Stimulated activated CD8-positive, alpha-beta memory T cell treated with anti-CD3 and anti-CD28 coated beads, Interleukin-2, amount 100 ng/mL, for 48 hours (primary cell): ENCODE measurements at places on chromosomes 11 and 22.

DNA sequence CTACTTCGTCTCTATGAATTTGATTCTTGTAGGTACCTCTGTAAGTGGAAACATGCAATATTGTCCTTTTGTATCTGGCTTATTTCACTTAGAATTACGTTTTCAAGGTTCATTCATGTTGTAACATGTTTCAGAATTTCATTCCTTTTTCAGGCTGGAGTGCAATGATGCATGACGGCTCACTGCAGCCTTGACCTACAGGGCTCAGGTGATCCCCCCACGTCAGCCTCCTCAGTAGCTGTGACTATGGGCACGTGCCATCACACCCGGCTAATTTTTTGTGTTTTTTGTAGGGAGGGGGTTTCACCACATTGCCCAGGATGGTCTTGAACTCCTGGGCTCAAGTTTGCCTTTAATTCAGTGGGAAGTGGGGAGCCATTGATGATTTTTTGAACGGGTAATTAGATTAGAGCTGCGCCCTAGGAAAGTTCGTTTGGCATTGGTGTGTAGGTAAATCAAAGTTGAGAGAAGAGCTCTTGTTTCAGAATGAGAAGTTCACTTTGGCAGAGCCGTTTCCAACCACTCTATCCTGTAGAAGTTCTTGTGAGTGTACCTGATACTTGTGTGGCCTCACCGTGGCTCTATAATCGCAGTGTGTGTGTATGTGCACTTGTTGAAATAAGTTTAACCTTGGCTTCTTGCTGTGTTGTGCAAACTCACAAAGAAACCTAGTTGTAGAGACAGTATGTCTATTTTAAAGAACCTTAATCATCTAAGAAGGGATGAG is 115.9 kb downstream of the NAV2 start:
- no peak for DNase-seq

DNA sequence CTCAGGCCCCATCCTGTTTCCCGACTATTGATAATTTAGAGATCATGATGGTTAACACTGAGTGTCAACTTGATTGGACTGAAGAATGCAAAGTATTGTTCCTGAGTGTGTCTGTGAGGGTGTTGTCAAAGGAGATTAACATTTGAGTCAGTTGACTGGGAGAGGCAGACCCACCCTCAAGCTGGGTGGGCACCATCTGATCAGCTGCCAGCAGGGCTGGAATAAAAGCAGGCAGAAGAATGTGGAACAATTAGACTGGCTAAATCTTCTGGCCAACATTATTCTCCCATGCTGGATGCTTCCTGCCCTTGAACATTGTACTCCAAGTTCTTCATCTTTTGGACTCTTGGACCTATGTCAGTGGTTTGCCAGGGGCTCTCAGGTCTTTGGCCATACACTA is 1170.0 kb upstream of the CNTN5 start:
- DNase-seq: no peak

- no peak for DNase-seq
Observed at GRCh38 chr22:20749453-20749852, 24.5 kb upstream of the SERPIND1 start.

GRCh38 chr22:39997939-39998726 is 3.4 kb downstream of the FAM83F start:
- no peak for DNase-seq

DNA sequence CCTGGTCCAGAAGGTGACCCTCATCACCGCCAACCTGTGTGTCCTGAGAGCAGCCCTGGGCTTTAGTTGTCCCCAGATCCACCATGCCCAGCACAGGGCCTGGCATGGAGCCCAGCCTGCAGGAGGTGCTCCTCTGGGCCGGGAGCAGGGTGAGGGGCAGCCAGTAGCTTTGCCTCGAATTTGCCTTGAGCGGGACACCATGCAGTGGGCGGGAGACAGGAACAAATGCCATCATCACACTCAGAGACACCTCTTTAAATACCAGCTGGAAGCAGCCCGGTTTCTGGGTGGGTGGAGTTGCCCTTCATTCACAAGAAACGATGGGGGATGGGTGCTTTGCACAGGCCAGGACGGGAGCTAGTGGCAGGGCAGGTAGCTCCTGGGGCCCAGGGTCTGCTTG is 19.3 kb downstream of the FLRT1 start:
- DNase-seq: no peak

- no peak for DNase-seq
Observed at GRCh38 chr11:44758983-44759382, 32.2 kb downstream of the TSPAN18 start.

GRCh38 chr11:64716473-64717267 is 6.3 kb downstream of the NRXN2 start:
- no peak for DNase-seq

- DNase-seq: no peak
Observed at GRCh38 chr11:12243486-12243885, 133.1 kb downstream of the MICAL2 start.

GRCh38 chr11:122976734-122977469 is 4.7 kb downstream of the BSX start:
- DNase-seq: no peak

GRCh38 chr11:114169321-114169749 is 109.8 kb downstream of the ZBTB16 start:
- DNase-seq: no peak

GRCh38 chr11:44950031-44950624 is 555 bp downstream of the TP53I11 start:
- no peak for DNase-seq

DNA sequence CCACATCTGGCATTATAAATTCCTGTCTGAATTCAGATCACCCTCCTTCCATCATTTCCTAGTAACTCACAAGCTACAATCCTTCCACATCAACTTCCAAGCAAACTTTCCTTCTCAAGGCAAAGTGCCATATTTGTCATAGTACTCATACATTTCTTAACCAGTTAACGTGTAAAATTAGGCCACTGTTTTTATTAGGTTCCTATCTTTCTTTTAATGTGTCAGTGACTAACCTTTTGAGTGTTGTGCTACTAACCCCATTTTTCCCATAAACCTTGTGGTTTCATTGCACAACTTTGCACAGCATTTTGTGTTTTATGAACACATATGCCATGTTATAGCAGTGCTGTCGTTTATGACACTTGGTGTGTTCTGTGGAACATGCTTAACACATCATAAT is 90.1 kb downstream of the KIF18A start:
- no peak for DNase-seq

GRCh38 chr11:107840129-107840484 is 18.5 kb downstream of the SLC35F2 start:
- no peak for DNase-seq

GRCh38 chr22:43412808-43413795 is 1.3 kb downstream of the MPPED1 start:
- DNase-seq: no peak

DNA sequence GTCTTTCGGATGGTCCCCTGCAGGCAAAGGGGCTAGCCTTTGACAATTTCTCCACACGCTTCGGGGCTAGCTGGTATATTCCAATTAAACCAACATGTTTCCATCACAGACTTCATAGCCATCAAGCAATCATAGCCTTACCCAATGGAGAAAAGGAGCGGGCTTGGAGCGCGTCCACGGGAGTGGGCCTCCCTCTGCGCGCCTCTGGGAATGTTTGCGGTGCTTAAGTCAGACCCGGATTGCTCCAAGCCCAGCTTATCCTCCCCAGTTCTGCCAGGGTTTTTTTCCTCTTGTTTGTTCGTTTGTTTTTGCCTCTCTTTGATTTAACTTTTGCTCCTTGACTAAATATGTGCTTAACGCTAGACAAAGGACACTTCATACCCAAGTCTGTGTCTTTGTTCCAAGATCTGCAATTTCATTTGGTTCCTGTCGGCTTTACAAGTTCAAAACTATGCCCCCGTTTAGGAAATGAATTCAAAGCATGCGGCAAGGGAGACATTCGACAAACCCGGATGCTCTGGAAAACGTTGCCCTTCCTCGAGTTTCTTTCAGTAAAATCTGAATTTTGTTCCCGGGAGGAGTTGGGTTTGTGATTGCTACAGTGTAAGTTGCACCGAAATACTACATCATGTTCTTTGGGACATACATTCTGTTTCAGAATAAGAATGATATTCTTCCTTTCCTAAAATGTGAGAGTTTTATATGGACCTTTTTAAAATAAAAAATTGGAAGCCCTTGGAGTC is 1.0 kb upstream of the GLB1L2 start:
- DNase-seq: no peak

DNA sequence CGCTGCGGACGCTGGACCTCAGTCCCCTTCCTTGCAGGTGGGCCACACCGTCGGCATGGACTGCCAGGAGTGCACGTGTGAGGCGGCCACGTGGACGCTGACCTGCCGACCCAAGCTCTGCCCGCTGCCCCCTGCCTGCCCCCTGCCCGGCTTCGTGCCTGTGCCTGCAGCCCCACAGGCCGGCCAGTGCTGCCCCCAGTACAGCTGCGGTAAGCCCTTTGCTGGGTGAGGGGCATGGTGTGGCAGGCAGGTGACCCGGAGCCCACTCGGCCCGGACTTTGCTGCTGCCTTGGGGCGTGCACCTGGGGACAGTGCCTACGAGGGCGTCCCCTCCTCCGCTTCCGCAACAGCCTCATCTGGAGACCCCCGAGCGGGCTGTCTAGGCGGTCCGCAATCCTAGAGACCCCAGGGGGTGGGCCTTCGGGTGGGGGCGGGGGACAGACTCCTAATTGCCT is 25.4 kb upstream of the MUC5B start:
- DNase-seq: no peak

GRCh38 chr11:86202013-86202336 is 42.6 kb upstream of the EED start:
- no peak for DNase-seq

DNA sequence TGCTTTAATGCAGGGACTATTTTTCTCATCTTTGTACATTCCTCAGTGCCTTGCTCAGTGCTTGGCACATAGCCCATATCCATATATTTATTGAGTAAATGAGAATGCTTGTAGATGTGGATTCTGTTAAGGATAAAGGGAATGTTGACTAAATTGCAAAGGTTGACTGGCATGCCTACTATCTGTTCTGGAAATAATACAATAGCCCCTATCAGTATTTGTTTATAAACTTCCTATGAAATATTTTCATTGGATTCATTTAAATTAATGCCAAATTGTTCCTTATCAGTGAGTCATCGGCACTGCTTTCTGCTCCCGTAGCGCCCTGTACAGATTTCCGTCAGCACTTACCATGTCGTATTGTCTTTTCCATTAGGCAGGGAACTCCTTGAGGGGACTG is 8.0 kb downstream of the RNF121 start:
- DNase-seq: no peak

GRCh38 chr11:69074375-69075140 is 25.8 kb downstream of the TPCN2 start:
- no peak for DNase-seq

- DNase-seq: no peak
Observed at GRCh38 chr22:24500277-24500820, 5.2 kb downstream of the UPB1 start.

DNA sequence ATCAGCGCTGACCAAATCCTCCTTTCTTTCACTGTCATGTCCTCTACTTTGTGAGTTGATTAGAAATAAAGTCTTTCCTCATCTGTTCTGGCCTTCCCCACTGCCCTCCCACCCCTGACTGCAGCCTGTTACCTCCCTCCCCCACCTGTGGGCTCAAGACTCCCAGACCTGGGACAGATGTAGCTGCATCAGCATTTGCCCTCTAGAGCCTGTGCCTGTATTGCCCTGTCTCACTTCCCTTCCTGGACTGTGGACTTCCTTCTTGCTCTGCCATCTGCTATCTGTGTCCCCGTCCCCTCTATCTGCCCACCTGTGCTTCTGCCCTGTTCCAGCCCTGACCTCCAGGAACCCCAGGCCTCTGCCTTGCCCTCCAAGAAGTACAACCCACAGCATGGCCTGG is 122.5 kb downstream of the GALNT18 start:
- no peak for DNase-seq

- no peak for DNase-seq
Observed at GRCh38 chr11:122213171-122213570, 97.2 kb upstream of the BLID start.

- DNase-seq: no peak
Observed at GRCh38 chr11:42576318-42576717, 735.5 kb upstream of the API5 start.

DNA sequence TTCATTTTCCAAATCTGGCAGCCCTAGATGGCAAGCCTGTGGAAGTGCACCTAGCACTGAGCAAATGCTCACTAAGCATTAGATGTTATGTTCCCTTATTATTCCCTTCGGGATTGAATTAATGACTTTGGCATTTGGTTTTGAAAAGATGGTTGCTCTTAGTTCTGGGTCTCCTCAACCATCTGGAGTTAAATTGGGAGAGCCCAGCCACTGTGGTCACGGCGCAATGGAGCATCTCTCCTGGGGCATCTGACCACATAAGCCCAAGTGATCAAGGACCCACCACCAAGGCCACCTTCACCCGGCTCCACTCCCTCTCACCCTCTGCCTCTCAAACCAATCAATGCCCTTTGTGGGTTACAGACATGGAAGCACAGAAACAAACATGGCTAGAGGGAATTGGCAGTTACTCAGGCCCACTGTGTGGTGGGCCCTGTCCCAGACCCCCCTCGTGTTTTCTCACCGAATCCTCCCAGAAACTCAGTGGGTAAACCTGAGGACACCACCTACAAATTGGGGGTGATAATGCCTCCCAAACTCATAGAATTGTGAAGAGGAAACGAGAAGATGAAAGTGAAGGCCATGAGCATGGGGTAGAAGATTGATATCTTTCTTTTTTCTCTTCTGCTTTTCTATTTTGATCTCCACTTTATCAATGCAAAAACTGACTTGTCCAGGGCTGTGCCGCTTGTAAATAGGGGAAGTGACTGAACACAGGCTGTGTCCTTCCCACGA is 52.2 kb downstream of the IRAG1 start:
- DNase-seq: no peak

DNA sequence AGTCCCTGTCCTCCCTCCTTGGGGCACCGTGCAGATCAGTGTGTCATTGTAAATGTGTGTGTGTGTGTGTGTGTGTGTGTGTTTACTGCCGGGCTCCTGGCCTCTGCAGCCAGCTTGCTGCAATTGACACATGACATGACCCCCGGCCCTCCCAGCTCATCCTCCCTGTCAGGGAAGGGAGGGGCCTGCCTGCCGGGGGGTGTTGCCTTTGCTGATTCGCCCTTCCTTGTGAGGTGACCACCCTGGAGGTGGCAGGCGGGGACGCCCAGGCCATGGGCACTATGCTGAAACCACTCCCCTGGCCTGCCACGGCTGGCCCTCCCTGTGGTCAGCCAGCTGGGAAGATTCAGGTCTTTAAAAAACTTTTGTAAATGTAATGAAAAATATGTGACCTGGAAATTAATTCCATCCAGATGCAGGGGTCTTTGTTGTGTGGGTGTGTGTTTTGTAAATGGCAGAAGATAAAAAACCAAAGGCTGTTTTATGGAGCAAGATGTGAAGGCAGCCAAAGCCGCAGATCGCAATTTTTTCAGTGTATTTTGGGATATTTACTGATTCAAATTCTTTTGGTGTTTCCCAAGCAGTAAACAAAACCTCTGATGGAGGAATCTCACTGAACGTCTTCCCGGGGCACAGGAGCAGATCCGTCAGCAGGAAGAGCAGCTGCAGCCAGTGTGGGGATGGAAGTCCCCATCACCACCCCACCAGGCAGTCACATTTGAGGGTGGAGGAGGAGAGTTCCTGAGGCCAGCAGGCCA is 23.2 kb downstream of the SHISAL1 start:
- no peak for DNase-seq

DNA sequence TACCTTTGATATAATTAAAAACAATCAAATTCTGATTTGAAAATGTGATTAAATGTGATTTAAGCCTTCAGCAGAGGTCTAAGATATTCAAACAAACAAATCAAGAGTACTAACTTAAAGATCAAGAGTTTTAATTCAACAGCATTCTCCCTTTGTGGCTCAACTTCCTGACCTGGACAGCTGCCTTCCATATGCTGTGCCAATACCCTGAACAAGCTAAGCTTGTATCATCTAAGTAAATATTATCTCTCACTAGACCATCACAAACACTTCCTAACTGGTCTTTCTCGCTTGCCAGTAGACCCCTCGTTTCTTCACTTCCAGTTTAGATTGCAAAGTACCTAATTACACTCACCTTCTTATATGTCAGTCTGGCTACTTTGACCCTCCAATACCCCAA is 35.9 kb upstream of the P4HA3 start:
- DNase-seq: no peak
